Activated CD4-positive, alpha-beta T cell treated with anti-CD3 and anti-CD28 coated beads, Interleukin-2, Interleukin-6, amounts not matched to agents 100 ng/mL and 50 ng/mL, durations not matched to agents 16 hours and 8 hours (primary cell): ENCODE measurements at places on chromosomes 1 and 21.

DNA sequence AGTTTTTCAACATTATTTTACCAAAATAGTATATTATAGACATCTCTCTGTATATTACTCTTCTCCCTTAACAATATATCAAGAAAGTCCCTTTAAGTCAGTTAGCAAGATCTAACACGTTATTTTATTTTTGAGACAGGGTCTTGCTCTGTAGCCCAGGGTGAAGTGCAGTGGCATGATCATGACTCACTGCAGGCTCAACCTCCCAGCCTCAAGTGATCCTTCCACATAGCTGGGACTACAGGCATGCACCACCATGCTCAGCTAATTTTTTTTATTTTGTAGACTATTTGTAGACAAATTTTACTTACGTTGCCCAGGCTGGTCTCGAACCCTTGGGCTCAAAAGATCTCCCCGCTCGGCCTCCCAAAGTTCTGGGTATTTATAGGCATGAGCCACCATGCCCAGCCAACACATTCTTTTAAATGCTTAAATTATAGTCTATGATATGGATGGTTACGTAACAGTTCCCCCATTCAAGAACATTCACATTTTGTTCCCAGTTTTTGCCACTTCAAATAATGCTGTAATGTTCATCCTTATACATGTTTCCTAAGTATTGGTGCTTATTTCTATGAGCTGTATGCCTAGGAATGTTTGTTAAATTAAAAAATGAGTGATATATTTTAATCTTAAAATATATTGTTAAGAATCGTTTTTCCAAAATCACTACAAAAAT, 70.4 kb downstream of the TUT4 start:
- no peak for DNase-seq

GRCh38 chr1:81801651-81802456, 1.1 kb downstream of the ADGRL2 start:
- no peak for DNase-seq

DNA sequence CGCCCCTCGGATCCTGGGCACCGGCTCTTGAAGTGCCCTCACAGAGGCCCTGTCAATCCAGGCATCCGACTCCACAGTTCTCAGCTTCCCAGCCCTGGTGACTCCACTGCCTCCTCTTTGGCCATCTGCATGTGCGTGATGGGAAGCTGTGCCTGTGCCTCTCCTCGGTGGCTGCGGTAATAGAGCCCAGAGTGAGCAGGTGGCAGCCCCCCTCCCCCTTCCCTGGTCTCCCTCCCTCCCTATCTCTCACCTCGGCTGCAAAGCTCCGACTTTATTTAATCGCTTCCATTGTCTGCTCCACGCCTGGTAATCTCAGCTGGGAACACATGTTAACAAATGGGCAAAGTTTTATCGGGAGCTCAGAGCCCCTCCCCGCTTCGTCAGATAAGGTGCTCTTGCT, 91.9 kb downstream of the IGSF21 start:
- DNase-seq: no peak

GRCh38 chr1:100253552-100253951, 3.9 kb upstream of the DBT start:
- no peak for DNase-seq

- no peak for DNase-seq
Measured at GRCh38 chr1:58045094-58045705, 501.3 kb downstream of the OMA1 start.
